ENCODE measurements at places on chromosomes 16 and 17. TPM values are rescaled to one million over a fixed set of nuclear protein-coding genes. Genes with fewer than 3 reads are reported as not detected.

The GRIN2A gene
- polyA plus RNA-seq: 0.09 TPM

The FNDC8 gene
- not detected for polyA plus RNA-seq

GRCh38 chr16:49773534-49774475 lies 82.1 kb downstream of the ZNF423 start:
- H3K4me3 ChIP-seq: no peak overlapping the region
- no peaks in the 10 kb centered on the region for H3K27me3 ChIP-seq
- H3K27ac ChIP-seq: no peak overlapping the region
- H3K36me3 ChIP-seq: no peaks in the 10 kb centered on the region
- DNase-seq: no peak
- peaks cover 4% of the 10 kb centered on the region for H3K4me1 ChIP-seq

- no peaks in the 10 kb centered on the region for H3K4me1 ChIP-seq
- H3K4me3 ChIP-seq: no peak overlapping the region
- no peaks in the 10 kb centered on the region for H3K27me3 ChIP-seq
- no peaks in the 10 kb centered on the region for H3K36me3 ChIP-seq
These were observed 30.9 kb downstream of the LRRC36 start for GRCh38 chr16:67357561-67357960.

DNA sequence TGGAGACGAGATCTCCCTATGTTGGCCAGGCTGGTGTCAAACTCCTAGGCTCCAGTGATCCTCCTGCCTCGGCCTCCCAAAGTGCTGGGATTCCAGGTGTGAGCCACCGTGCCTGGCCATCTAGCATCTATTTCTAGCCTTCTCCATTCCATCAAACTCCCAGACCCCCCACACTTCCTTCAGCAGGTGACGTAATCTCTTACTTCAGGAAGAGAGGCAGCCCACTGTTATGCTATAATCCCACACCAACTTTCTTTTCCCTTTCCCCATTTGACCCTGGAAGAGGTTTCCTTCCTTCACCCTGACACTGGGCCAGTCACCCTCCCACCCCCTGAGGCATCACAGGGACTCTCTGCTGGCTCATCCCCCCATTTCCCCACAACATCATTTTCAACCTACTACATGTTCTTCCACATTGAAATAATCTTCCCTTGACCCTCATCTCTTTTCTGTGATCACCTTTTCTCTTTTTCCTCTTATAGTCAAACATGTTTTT lies 7.6 kb downstream of the ITGA2B start:
- H3K36me3 ChIP-seq: no peaks in the 10 kb centered on the region
- H3K4me1 ChIP-seq: peaks cover 19% of the 10 kb centered on the region
- no peak overlapping the region for H3K27ac ChIP-seq
- H3K27me3 ChIP-seq: peaks cover 21% of the 10 kb centered on the region
- no peak overlapping the region for H3K4me3 ChIP-seq

DNA sequence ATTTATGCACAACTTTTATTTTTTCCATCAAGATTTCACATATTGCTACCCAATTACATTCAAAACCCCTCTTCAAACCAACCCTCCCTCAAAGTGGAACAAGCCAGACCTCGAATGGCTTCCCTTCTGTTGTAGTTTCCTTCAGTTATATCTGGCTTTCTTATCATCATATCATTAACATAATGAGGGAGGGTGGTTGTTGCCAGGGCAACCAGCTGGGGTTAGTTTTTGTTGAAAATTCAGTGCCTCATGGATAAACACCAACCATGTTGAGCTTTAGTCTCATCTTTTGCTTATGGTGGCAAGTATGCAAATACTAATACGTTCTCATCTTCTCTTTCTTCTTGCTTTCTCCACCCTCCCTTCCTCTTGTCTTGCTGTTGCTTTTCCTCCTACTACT lies 359.7 kb downstream of the CDH11 start:
- no peaks in the 10 kb centered on the region for H3K27me3 ChIP-seq
- H3K36me3 ChIP-seq: no peaks in the 10 kb centered on the region
- no peak overlapping the region for H3K4me3 ChIP-seq
- no peak overlapping the region for H3K27ac ChIP-seq

All from sigmoid colon (tissue), 7 donors.